Choroid plexus epithelial cell (primary cell): ENCODE measurements at places on chromosomes 3 and 15.

DNA sequence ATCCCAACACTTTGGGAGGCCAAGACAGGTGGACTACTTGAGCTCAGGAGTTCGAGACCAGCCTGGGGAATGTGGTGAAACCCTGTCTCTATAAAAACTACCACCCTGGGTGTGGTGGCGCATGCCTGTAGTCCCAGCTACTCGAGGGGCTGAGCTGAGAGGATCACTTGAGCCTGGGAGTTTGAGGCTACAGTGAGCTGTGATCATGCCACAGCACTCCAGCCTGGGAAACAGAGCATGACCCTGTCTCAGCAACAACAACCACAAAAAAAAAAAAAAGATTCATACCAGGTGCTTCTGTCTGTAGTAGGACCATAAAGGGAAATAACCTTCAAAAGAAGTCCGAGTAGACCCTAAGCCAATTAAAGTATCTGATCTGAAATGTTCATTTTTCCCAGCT, 94.5 kb downstream of the SERPINI1 start:
- DNase-seq, result no peak

DNA sequence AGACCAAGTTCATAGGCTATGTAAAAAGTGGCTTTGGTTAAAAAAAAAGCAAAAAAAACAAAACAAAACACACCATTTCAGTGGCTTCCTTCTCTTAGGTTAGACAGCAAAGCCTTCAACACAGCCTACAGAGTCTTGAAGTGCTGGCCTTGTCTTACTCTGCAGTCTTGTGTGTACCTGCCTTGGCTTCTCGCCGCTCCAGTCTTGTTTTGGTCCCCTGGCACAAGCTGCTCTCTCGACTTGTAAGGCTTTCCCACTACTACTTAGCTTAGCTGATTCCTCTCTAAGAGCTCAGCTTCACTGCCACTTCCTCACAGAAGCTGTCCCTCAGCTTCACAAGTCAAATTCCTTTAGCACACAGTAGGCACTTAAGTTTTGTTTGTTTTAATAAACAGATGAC, 63.0 kb downstream of the ST3GAL6 start:
- DNase-seq, result no peak

DNA sequence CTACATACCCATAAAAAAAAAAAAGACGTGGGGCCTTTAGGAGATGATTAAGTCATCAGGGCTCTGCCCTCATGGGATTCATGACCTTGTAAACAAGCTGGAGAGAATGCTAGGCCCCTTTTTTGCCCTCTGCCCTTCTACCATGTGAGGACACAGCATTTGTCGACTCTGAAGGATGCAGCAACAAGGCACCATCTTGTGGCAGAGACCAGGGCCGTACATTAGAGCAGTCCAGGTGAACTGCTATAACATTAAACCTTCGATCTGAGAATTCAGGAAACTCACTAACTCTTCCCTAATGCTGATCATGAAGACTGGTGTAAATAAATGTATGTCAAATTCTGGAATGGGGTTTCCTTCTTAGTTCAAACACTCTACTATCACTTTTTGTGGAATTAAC, 30.7 kb upstream of the SIAH2 start:
- no peak for DNase-seq

- DNase-seq, result no peak
Observed at GRCh38 chr15:39618063-39618823, 37.4 kb downstream of the THBS1 start.

DNA sequence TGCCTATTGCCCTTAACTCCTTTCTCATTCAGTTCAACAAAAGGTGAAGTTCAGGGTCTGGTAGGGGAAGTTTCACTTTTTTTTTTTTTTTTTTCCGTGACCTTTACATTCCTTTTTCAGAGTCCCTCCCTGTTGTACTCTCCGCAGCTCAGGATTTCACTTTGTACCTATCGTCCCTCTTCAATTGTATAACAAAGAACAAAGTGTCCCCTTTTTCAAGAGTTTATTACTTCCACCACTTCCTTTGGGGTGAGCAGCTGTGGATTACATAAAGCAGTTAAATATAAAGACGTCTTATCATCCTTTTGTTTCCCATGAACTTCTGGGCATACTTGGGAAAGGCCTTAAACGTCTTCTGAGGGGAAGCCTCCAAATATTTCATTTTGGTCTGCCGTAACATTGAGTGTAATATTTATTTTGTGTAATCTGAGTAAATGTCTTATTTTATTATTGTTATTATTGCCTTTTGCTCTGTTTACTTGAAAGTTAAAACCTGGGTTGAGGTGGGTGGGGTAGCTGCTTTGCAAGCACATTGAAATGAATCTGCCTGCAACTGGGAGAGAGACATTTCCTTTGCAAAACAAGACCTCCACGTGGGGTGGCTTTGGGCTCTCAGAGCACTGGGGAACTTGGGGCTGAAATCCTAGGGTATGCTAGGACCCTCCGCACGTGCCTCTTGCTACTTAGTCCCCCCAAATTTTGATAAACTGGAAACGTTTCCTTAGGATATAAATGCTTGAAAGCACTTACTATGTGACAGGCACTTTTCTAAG, 169.4 kb downstream of the MCTP2 start:
- no peak for DNase-seq

GRCh38 chr3:151201051-151201730, 1.8 kb downstream of the GPR171 start:
- DNase-seq, result no peak

- no peak for DNase-seq
Observed at GRCh38 chr3:22490747-22491146, 712.4 kb upstream of the UBE2E2 start.

GRCh38 chr3:72461787-72462186, 386.5 kb downstream of the SHQ1 start:
- DNase-seq, result no peak

DNA sequence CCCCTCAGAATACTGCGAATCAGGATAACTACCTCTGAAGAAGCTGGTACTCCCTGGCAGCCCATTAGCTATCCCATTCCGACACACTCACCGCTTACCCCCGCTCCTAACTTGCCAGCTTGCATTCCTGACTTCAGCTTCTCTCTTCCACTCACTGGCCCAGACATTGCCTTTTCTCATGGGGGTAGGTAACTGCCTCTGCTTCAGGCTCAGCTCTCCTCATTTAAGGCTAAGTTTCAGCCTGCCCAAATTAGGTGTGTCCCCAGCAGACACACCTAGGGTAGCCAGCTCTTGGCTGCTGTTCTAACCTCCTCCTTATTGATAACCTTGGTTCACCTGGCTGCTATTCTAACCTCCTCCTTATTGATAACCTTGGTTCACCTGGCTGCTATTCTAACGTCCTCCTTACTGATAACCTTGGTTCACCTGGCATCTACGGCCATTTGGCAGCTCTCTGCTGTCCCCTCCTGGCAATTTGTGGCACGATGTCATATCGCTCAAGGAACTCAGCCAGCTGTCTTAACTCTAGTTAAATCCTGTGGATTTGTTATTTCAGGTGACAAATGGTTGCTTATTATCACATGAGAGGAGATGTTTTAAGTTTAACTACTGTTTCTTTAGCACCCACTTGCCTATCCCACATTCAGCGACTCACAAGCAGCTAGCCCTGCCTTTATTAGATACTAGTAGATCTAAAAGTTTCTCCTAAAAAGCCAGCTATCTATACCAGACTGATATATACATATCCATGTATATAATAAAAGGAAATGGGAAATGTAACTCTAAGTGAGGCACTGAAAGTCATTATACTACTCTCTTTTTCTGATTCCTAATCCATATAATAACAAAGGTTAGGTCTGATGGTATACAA, 106.5 kb upstream of the ACP3 start:
- DNase-seq, result peak; percentile 6

GRCh38 chr3:166836836-166837235, 543.3 kb downstream of the ZBBX start:
- DNase-seq, result no peak

DNA sequence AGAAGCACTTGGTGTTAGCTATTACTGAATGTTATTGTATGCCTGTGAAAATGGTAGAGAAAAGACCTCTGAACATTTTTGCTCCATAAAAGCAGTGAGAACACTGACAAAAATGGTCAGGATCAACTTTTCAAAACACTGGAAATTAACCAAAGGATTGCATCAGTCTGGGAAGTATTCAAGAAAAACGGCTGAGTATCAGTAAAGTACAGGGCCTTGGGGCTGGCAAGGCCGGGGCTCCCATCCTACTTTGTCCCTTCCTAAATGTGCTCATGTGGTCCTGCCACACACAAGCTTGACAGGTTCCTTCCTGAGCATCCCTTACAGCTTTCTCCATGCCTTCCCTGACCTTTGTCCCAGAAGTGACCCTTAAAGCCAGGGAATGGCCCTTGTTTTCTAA, 84.0 kb downstream of the CFAP20DC start:
- peak; percentile 49 for DNase-seq

DNA sequence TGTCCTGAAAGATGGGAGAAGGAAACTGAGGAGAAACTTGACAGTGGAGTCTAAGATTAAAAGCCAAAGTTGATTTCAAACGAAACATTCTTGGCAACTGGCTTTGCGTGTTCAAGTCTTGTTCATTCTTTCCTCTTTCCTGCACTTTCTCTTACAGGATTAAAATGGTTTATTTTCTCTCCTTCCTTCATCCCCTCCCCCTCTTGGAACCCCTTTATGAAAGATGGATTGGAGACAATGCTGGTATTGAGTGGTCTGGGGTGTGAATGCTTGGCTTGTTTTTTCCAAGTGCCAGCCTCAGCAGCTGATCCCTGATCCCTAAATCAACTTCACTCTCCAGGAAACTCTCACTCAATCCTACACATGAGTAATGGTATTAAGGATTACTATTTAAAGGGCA, 703 bp upstream of the LSAMP start:
- no peak for DNase-seq

- no peak for DNase-seq
Observed at GRCh38 chr15:90184786-90185704, 16.1 kb upstream of the SEMA4B start.

DNA sequence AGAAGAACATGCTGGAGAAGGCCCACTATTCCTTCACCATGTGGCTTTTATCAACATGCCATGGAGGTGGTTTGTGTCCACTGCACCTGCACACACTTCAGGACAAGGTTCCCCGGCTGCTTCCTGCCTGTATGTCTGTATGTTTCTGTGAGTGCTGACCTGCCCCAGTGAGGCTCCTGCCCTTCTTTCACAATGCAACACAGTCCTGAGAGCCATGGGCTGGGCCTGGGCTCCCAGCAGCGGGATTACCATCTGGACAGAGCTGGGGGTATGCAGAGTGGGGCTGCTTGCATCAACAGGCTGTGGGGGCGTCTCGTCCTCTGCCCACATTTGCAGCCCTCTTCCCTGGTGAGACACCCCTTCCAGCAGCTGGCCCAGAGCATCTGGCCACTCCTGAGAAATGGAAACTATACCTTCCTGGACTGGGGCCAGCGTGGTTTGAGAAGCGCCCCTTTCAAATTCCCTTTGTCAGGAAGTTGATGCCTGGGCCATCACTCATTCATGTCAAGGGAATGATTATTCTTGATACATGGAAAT, 29.3 kb upstream of the C15orf39 start:
- peak; percentile 22 for DNase-seq

DNA sequence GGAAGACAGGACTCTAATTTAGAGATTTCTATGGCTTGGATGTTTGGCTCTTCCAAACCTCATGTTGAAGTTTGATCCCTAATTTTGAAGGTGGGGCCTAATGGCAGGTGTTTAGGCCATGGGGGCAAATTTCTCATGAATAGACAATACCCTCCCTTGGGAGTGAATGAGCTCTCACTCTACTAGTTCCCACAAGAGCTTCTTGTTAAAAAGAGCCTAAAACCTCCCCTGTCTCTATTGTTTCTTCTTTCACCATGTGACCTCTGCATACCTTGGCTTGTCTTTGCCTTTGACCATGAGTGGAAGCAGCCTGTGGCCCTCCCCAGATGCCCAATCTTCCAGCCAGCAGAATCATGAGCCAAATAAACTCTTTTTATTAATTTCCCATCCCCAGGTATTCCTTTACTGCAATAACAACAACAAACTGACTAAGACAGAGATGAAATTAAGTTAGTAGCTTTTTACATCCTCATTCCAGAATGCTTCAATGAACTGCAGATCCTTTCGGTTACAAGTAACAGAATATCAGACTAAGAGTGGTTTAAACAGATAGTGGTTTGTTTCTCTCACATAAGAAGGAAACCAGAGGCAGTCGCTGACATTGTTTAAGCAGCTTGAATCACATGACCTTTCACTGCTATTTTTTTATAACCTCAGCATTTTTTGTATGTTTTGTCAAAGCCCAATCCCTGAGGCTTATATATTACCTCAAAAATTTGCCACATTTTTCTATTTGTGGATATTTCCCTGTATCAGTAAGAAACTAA, 1013.3 kb upstream of the SEMA6D start:
- DNase-seq, result no peak

DNA sequence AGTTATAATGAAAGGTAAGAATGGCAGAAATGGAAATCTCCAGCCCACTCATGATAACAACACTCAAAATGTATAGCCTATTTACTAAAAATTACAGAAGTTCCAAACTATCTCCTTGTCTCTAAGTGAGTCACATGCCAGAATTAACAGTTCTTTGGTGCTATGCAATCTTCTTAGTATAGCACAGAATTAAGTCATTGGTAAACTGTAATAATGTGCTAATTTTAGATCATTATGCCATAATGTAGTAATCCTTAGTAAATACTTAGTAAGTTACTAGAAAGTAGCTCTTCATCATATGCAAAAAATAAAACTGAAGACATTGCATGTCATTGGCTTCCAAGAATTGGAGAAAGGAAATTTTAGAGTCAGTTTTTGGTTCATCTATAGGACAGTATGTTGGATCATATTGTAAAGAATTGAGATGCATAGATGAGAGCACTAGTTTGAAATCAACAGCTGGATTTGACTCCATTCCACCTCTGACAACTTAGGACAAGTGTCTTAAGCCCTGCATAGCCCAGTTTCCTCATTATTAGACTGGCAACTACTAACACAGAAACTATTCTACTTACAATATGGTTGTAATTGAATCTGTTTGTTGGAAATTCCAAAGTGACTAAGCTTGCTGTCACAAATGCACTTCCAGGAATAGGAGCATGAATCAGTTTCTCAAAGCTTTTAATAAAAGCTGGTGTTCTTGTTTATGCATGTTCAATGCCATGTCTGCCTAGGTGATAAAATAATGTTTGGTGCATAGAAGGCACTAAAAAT, 40.1 kb upstream of the CD47 start:
- peak; percentile 72 for DNase-seq

GRCh38 chr15:63221346-63221745, 31.9 kb downstream of the RAB8B start:
- no peak for DNase-seq

- DNase-seq, result no peak
Observed at GRCh38 chr3:129937717-129938116, 36.8 kb upstream of the TRH start.

GRCh38 chr3:125035217-125035616, 20.6 kb downstream of the HEG1 start:
- DNase-seq, result no peak

GRCh38 chr3:182292591-182292990, 500.7 kb upstream of the ATP11B start:
- DNase-seq, result no peak

- DNase-seq, result no peak
Observed at GRCh38 chr3:42826141-42826540, 16.9 kb downstream of the ACKR2 start.
